ENCODE measurements at places on chromosomes 13 and 19.
A peak's percentile ranks its signal among the peaks of the same experiment; 100 is the strongest.

DNA sequence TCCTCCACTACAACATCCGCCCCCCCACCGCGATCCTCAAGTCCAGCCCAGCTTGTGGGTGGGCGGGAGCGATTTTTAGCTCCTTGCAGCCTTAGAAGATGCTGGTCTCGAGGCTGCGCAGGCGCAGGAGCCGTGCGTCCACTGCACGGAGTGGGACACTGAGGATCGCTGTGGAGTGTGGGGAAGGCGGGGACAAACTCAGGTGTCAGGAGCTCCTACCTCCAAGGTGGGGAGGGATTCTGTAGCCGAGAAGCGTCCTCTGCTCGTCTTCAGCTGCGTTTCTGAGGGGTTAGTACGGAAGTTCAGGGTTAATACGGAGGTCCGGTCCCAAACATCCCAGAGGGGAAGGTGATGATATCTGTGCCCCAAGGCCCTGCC, at the start of gene RTBDN:
RTBDN (minus strand) TSS at position 14 of the 378 bp plus-strand sequence. CDS start 4,600 bp downstream, outside the sequence.
- peak; percentile 51 for DNase-seq

- DNase-seq: no peak
Observed at GRCh38 chr13:74003374-74003773, 130.8 kb downstream of the KLF12 start.

- DNase-seq: no peak
Observed at GRCh38 chr13:85241060-85241459, 558.2 kb downstream of the SLITRK6 start.

GRCh38 chr19:33796164-33796875, at the start of gene KCTD15:
Gene KCTD15 (plus strand): TSS chr19:33796870. CDS start chr19:33800455, 3,585 bp downstream.
- peak; percentile 57 for DNase-seq

GRCh38 chr19:35641515-35642151, at the start of gene ETV2:
Gene ETV2 (plus strand): TSS chr19:35641745. CDS start chr19:35642461, 716 bp downstream.
- DNase-seq: peak; percentile 59

- DNase-seq: no peak
Observed at GRCh38 chr19:44617110-44617880, 3.9 kb downstream of the IGSF23 start.

- DNase-seq: no peak
Observed at GRCh38 chr13:66578305-66578704, 651.8 kb downstream of the PCDH9 start.

GRCh38 chr19:35460608-35461007, 12.6 kb downstream of the FFAR2 start:
- peak; percentile 33 for DNase-seq

GRCh38 chr19:43690890-43691289, 20.9 kb upstream of the PLAUR start:
- DNase-seq: no peak

- no peak for DNase-seq
Observed at GRCh38 chr13:25771641-25772478, 280.0 kb downstream of the SHISA2 start.

- DNase-seq: no peak
Observed at GRCh38 chr13:33659894-33660293, 158.1 kb upstream of the RFC3 start.

- DNase-seq: no peak
Observed at GRCh38 chr19:35807633-35808032, 5.0 kb downstream of the PRODH2 start.

- DNase-seq: peak; percentile 79
Observed at GRCh38 chr13:102591988-102592781, 4.6 kb upstream of the TPP2 start.

GRCh38 chr19:8302734-8303133, 5.4 kb downstream of the CD320 start:
- no peak for DNase-seq

- DNase-seq: peak; percentile 88
Observed at GRCh38 chr19:12194827-12195731, 32.2 kb downstream of the ZNF136 start.

- DNase-seq: no peak
Observed at GRCh38 chr13:101712026-101712348, 259.5 kb downstream of the ITGBL1 start.

GRCh38 chr13:102325321-102325720, 76.5 kb downstream of the FGF14 start:
- no peak for DNase-seq

GRCh38 chr13:105543742-105544141, 991.7 kb downstream of the EFNB2 start:
- no peak for DNase-seq

DNA sequence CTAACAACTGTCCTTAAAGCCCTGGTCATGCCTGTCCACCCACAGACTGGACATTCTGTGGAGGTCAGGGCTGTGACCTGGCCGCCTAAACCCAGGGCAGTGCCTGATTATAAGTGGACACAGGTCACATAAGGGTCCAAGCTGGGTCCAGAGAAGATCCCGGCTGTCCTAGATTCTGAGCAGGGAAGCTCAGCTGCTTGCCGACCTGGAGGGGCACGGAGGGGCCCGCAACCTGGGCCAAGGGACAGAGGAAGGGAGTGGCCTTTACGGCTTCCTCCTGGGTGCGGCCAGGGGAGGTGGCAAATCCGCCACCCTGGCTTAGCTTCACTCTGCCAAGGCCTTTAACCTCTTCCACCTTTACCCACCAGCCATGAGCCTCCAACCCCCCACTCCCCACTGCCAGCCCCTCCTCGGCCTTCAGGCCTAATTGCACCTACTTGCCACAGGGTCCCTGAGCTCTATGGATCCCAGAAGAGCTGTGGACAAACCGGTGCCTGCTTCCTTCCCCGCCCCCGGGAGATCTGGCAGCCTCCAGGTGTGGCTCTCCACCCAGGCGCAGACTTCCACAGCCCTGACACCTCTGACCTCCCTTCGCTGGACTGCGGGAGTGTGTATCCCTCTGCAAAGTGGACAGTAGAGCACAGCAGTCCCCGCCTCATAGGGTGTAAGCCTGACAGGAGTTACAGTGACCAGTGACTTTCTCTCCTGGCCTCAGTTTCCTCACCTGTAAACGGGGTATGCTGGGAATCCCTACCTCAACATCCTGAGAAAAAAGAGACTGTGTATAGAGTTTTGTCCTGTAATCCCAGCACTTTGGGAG, 1.7 kb downstream of the CD320 start:
- DNase-seq: no peak

DNA sequence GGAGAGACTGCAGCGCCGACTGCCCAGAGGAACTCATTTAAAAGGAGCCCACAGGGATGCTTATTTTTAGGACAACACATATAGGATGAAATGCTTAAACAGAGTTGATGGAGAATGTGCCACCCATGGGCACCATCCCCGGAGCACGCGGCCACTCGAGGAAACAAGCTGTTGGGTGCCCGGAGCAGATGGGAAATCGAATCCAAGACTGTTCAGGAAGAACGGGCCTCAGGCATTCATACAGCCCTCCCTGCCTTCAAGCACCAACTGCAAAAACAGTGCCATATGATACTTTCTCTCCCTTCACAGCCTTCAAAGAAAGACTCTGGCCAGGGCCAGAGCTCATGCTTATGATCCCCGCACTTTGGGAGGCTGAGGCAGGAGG, 40.2 kb downstream of the RAB20 start:
- DNase-seq: no peak

DNA sequence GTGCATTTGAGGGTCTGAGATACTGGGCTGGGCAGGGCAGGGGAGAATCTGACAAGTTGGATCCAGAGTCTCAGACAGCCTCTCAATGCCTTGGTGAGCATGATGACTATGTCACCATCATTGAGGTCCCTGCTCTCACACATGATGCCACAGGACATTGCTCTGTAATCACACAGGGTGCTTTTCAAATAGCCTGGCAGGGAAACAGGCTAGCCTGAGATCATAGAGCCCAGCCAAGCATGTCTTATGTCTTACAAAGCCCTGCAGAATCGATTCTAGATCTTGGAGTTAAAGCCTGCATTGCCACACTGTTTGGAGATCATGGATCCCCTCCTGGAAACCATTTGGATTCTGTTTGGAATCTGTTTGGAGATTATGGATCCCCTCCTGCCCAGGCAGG, 5.3 kb downstream of the KCNN1 start:
- no peak for DNase-seq

GRCh38 chr13:33537026-33537425, 251.5 kb upstream of the STARD13 start:
- DNase-seq: no peak

- DNase-seq: no peak
Observed at GRCh38 chr13:51811920-51812451, 8.0 kb upstream of the DHRS12 start.

DNA sequence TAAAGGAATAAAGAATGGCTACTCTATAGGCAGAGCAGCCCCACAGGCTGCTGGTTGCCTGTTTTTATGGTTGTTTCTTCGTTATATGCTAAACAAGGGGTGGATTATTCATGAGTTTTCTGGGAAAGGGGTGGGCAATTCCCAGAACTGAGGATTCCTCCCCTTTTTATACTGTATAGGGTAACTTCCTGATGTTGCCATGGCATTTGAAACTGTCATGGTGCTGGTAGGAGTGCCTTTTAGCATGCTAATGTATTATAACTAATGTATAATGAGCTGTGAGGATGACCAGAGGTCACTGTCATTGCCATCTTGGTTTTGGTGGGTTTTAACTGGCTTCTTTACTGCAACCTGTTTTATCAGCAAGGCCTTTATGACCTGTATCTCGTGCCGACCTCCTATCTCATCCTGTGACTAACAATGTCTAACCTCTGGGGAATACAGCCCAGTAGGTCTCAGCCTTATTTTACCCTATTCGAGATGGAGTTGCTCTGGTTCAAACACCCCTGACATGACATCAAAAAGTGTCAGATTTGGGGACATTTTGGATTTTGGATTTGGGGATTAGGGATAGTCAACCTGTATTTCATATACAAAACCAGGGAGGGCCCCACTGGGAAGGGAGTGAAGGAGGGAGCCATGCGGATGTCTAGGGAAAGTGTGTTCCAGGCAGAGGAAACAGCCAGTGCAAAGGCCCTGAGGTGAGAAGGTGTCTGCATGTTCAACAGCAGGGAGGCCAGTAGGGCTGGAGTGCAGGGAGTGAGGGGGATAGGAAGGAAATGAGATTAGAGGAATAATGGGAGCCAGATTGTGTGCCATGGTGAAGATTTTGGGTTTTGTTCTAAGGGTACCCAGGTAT, 10.9 kb downstream of the FXYD5 start:
- no peak for DNase-seq

- no peak for DNase-seq
Observed at GRCh38 chr19:14536926-14537692, 7.7 kb downstream of the TECR start.

GRCh38 chr13:101150998-101151397, 265.3 kb downstream of the NALCN start:
- no peak for DNase-seq

- DNase-seq: peak; percentile 53
Observed at GRCh38 chr19:13865571-13866462, 11.1 kb upstream of the NANOS3 start.

DNA sequence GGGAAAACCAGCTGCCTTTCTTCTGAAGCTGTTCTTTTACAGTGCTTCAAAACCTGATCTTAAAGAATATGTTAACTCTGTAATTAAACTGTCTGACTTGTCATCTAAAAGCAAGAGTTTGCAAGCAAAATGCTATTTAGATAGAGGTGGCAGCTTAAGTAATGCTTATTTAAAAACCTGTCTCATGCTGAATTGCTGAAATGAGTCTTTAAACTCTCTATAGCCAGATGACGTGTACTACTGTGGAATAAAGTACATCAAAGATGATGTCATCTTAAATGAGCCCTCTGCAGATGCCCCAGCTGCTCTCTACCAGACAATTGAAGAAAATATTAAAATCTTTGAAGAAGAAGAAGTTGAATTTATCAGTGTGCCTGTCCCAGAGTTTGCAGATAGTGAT, 22.9 kb downstream of the ITM2B start:
- no peak for DNase-seq

DNA sequence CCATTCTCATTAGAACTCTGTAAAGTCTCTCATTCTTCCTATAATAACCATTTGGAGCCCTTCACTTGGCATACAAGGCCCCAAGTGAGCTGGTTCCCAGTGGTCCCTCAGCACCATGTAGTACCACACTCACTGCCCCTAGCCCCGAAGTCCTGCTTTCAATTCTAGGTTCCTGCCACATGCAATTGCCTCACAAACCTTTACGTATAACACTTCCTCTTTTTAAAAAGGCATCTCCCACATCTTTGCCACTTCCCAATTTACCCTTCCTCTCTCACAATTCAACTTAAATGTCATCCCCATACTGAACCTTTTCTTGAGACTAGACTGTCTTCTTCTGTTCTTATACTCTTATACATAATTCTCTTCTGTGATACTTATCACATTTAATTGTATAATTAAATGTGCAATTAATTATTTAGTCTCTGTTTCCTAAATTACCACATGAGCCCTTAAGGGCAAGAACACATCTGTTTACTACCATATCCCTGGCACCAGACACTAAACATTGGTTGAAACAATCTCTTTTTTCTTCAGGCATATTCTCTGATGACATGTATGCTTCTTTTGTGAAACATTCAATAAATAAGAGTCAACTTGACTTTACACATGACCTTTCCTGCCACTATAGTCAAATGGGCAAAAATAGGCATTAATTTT, 304.0 kb downstream of the SPRY2 start:
- DNase-seq: peak; percentile 52

- no peak for DNase-seq
Observed at GRCh38 chr13:106527826-106528225, 7.6 kb downstream of the EFNB2 start.

- no peak for DNase-seq
Observed at GRCh38 chr13:40233731-40234195, 432.7 kb downstream of the FOXO1 start.

DNA sequence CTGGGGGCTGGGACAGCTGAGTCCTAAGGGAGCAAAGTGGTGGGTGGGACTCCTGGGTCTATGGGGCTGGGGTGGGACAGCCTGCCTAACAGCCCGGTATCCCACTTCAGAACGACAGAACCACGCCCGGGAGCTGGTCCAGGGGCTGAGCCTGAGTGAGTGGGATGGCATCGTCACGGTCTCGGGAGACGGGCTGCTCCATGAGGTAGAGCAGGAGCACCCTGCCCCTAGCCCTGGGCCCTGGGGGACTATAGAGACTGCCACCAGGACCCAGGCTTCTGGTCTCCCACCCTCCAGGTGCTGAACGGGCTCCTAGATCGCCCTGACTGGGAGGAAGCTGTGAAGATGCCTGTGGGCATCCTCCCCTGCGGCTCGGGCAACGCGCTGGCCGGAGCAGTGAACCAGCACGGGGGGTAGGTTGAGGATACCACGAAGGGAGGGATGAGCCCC, 8.6 kb downstream of the SPHK2 start:
- DNase-seq: no peak

- no peak for DNase-seq
Observed at GRCh38 chr19:4635754-4636116, 3.6 kb upstream of the TNFAIP8L1 start.

DNA sequence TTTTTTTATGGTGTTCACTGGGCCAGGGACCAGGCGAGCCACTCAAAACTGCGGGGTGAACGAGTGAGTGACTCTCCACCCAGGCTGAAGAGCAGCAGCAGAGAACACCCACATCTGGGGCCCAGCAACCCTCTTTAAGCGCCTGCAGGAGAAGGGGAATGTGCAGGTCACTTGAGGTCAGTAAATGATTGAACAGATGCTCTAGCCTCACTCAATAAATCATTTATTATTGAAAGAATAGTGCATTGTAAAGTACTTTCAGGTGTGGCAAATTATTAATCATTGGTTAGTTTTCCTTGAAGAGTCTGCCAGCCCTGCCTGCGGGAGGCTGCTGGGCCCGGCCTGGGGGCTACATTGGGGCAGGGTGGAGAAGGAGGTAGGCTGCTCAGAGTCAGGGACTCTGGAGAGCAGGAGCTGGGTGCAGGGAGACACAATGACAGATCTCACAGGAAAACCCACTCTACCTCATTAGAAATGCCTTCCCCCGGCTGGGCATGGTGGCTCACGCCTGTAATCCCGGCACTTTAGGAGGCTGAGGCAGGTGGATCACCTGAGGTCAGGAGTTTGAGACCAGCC, 42.5 kb downstream of the ABCC4 start:
- no peak for DNase-seq

GRCh38 chr19:52665529-52665928, 27.4 kb upstream of the ZNF83 start:
- no peak for DNase-seq
